SK-MEL-5 (cell line): ENCODE measurements at places on chromosomes 5 and 9.

GRCh38 chr9:135035781-135036760 is 51.4 kb upstream of the OLFM1 start:
- no peak for DNase-seq

DNA sequence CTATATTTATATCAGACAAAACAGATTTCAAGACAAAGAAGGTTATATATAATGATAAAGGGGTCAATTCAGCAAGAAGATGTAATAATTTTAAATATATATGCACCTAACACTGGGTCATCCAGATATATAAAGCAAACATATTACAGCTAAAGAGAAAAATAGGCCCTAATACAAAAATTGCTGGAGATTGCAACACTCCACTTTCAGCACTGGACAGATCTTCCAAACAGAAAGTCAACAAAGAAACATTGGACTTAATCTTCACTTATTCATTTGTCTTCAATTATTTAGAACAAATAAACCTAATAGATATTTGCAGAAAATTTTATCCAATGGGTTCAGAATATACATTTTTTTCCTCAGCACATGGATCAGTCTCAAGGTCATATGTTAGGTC is 45.8 kb downstream of the MEIKIN start:
- DNase-seq = no peak

DNA sequence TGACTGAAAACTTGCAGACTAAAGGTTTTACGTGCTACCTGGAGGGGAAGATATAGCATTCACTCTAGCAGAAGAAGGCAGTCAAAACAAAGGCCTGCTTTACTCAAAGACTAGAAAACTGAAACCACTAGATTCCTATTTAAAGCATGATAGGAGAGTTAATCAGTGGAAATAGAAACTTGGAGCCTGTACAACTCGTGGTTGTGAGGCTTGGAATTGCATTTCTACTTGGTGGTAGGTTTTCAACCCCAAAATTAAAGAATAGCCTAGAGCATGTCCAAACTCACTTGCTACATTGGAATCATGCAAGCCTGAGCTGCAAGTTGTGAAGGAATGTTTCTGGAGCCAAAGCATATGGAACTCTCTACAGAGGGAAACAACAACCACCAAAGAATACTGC is 1526.4 kb upstream of the NUDT12 start:
- no peak for DNase-seq

DNA sequence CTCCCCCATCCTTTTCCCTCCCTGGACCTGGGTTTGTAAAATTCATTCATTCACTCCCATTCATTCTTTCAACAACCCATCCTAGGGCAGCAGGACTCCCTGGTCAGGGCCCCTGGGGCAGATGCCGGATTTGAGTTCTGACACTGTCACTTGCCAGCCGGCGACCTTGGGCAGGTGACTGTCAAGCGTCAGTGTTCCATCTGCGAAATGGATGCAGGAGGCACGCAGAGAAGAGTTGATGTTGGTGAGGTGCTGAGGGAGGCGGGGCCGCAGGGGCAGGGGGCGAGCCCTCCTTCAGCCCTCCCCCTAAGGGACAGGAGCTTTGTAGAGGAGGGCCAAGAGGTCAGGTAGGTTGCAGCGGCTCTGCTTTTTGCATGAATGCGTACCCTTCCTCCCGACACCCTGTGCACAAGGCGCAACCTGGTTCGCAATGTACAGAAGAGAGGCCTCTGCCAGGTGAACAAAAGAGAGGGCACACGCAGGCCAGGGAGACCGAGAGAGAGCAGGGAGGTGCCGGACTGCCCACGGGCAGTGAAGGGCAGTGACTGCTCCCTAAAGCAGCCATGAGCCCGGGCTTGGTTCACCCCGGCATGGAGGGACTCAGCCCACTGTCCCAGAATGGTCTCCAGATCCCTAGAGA is 128.1 kb downstream of the BARX1 start:
- no peak for DNase-seq

DNA sequence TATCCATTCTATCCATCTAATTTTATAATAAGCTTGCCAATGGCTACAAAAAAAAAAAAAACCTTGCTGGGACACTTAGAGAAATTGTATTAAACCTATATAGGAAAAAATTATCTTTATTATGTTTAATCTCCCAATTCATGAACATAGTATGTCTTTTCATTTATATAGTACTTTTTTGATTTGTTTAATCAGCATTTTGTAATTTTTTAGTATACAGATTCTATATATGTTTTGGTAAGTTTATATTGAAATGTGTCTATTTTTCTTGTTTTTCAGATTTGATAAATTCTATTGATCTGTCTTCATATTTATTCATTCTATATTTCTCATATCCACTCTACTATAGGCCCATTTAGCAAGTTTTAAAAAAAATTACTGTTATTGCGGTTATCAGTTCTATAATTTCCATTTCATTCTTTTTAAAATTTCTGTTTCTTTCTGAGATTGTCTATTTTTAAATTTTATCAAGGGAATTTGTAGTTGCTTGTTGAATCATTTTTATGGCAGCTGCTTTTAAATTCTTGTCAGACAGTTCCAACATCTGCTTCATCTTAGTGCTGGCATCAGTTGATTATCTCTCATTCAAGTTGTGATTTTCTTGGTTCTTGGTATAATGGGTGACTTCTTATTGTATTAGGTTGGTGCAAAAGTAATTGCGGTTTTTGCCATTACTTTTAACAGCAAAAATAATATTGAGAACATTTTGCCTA is 170.1 kb upstream of the S1PR3 start:
- no peak for DNase-seq

GRCh38 chr9:127884976-127885490 is 7.6 kb upstream of the AK1 start:
- DNase-seq = no peak

DNA sequence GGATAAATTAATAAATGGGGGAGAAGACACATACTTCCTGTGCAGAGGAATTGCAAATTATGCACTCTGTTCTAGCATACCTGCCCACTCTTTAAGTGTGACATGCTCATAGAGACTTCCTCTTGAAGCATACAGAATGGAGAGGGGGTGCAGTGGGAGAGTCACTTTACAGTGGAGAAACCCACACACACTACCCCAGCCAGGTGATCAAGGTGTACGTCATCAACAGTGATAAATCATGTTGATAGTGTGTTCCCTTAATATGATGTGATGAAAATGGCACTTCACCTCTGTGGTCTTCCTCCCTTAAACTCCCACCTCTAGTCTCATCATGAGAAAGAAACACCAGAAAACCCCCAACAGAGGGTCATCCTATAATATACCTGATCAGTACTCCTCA is 110.0 kb downstream of the SH3GL2 start:
- DNase-seq = no peak

- no peak for DNase-seq
Measured at GRCh38 chr5:64671678-64672077, 18.6 kb upstream of the SHISAL2B start.

GRCh38 chr9:75950998-75951397 is 60.5 kb downstream of the PCSK5 start:
- DNase-seq = no peak

- no peak for DNase-seq
Measured at GRCh38 chr5:127612441-127613141, 36.3 kb upstream of the CTXN3 start.

DNA sequence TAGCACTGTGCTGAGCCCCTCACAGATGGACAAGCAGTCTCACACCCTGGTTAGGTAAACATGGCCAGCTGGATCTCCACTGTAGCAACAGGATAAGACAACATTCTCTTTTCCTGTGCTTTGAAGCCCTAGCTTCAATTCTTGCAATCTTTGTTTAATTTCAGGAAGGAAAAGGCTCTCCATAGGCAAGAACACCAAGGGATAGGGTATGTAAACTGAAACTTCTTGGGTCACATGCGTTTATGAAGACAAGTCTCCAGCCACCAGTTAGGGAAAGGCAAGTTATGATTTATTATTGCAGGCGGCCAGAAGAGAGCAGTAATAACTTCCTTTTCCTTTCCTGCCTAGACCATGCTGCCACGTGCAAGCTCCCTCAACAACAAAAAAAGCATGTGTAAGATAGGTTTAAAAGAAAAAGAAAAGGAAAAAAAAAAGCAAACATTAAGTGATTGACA is 50.1 kb upstream of the POU5F2 start:
- DNase-seq = peak; percentile 41

- DNase-seq = no peak
Measured at GRCh38 chr5:159031915-159032314, 67.8 kb downstream of the EBF1 start.

DNA sequence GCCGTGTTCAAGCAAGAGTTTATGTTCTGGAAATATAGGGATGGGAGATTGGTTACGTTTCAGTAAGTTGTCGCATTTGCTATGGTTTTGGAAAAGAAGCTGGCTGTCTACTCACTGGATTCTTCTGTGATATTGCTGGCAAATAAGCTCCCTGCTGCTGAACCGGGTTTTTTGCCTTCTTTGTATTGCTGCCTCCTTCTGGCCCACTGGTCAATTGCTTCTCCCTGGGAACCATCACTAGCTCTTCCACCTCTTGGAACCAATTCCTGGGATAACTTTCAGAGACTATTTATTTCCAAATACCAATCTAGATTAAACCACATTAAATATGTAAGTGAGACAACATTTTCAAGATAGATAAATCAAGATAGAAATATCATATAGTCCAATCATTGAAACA is 43.0 kb downstream of the NUDT12 start:
- DNase-seq = peak; percentile 50

GRCh38 chr5:103264508-103264907 is 5.9 kb downstream of the MACIR start:
- no peak for DNase-seq

- peak; percentile 2 for DNase-seq
Measured at GRCh38 chr5:162607879-162608278, 540.3 kb downstream of the GABRG2 start.

- DNase-seq = peak; percentile 88
Measured at GRCh38 chr5:119578937-119579336, 50.4 kb upstream of the FAM170A start.

- no peak for DNase-seq
Measured at GRCh38 chr9:110753731-110754231, 85.2 kb downstream of the MUSK start.
